Non-pigmented ciliary epithelial cell (primary cell): ENCODE measurements at places on chromosomes 16 and 17.

DNA sequence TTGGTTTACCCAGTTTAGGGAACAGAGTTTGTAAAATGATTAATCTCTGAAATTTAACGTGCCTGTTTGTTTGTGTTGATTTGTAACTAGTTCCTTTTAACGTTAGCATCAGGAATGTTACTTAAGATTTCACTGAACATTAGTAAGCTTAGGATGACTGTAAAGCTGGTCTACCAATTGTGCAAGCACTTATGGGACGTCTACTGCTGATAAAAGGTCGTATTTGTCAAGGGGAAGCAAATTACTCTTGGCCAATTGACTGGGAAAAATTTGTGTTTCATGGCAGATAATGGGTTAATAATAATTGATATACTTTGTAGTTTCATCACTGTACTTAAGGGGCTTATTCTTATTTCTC lies 11.8 kb downstream of the METTL9 start:
- DNase-seq, result no peak

GRCh38 chr17:10271106-10271562 lies 72.7 kb upstream of the GAS7 start:
- no peak for DNase-seq

DNA sequence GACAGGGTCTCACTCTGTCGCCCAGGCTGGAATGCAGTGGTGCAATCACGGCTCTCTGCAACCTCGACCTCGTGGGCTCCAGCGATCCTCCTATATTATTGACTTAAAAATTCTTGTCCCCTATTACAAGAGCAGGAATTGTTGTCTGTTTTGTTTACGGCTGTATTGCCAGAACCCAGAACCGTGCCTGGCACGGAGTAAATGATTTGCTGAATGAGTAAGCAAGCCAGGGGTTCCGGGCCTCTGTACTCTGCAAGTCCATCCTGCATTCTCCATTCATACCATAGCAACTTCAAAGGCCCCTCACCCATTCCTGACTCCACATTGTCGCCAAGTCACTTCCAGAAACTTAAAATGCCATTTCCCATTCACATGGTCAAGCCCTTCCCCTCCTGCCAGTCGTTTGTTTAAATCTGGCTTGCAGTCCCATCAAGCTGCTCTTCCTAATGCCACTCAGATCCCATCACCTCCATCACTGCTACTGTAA lies 6.9 kb downstream of the ADCY9 start:
- no peak for DNase-seq

- DNase-seq, result no peak
Measured at GRCh38 chr17:32903774-32904673, 23.9 kb upstream of the TMEM98 start.

DNA sequence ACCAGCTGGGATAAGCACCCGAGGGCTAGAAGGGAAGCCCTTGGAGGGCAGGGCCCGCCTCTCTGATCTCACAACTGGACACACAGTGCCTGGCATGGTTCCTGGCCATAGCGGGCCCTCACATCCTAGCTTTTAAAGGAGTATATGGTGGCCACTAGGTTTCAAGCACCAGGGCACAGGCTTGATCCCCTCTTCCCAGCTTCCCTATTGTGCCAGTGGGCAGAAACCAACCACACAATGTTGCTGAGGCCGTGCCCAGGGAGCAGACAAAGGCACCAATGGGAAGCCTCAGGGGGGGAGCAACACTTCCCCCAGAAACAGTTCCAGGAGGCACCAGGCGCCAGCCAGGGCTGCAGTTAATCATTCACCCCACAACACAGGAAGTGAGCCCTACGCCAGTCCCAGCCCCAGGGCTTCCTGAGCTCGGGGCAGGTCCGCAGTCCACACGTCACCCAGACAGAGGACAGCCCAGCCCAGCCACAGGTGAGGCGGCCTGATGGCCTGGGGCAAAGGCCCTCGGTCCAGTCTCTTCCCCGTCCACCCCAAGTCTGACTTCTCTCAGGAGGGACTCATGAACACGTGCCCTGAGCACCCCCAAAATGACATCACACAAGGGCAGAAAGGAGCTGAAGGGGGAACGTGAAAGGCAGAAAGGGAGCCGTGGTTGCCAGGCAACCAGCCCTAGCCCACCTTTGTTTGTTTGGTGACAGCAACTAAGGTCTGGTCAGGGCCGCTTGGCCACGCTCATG lies 12.8 kb downstream of the SMIM5 start:
- DNase-seq, result no peak

DNA sequence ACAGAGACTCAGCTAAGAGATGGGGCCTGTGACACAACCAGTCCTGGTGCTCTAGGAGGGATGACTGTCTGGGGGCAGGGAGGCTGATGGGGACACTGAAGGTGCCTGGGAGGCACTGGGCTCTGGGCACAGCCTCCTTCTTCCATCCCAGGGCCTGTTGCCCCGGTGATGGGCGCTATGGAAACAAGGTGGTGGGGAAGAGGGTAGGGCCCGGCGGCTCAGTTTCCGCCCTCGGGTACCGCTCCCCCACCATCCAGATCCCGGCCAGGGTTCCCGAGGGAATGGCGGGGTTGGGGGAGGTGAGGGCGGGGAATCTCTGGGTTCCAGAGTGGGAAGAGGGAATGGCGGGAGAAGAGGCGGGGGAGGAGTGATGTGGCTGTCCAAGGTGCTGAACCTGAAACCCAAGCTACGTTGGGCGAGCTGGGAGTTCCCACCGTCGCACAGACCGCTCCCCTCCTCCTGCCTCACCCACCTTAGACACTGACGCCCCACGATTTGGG lies 981 bp downstream of the KCNH4 start:
- no peak for DNase-seq

DNA sequence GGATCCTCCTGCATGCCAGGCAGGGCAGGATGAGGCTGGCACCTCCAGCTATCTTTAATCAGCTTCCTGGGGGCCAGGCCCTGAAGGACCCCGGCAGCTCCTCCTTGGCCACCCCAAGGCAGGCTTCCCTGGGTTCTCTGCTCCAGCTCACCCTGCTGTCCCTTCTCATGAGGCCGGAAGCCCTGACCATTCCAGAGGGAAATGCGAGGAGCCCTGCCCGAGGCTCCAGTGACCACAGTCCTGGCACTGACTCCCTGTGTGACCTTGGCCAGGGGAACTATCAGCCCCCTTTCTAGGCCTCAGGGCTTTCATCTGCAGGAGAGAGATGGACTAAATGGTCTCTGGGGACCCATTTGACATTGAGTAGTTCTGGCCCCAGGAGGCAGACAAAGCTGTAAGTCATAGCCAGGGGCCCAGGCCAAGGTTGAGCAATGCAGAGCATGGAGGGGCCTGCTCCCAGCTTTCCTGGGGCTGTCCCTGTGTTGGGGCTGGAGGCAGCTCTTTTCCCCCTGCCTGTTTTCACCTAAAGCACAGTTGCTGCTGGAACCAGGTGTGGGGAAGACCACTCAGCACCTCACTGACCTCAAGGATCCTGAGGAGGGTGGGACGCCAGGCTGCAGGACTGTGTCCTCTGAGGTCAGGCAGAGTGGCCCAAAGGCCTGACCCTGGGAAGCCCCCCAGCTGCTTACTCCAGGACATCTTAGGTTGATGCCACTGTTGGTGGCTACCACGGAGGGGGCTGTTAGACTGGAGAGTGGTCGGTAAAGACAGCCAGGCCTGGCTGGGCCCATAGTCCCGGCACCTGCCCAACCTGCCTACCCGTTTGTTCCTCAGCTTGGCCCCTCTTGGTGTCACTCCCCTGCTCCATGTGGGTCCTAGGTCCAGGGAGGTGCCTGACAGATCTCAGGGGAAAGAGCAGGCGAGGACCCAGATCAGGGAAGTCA lies 8.1 kb downstream of the KCNH6 start:
- DNase-seq, result no peak

DNA sequence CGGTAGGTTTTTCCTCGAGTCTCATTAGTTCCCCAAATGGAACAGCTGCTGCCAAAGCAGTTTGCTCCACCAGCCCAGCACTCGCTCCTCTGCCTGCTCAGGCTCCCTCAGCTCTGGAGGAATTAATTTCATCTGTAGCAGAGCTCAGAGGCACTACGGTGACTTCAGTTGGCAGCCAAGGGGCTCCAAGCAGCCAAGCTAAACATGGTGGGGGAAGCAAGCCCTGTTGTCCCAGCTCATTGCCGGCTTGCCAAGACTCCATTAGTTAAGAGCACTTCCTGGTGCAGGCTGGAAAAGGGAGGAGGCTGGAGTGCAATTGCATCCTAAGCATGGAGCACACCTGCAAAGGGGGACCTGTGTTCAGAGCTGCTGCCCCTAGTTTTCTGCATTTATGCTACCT lies 78.7 kb upstream of the GPRC5B start:
- no peak for DNase-seq

GRCh38 chr16:66269617-66270332 lies 96.7 kb upstream of the CDH5 start:
- no peak for DNase-seq

DNA sequence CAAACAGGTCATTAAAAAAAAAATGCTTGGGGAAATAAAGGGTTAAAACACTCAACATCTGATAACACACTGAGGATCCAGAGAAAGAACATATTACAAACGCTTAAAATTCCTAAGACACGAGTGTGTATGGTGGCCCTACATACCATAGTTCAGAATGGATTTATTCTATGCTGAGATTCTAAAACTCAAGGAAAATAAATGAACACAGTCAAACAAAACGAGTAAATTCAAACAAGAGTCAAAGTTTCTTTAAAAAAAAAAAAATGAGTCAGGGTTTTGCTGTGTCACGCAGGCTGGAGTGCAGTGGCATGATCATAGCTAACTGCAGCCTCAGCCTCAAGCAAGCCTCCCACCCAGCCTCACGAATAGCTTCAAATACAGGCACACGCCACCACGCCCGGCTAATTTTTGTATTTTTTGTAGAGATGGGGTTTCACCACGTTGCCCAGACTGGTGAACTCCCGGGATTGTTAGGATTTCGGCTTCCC lies 17.4 kb downstream of the CRK start:
- DNase-seq, result peak; percentile 40

- DNase-seq, result no peak
Measured at GRCh38 chr16:49766225-49766624, 89.7 kb downstream of the ZNF423 start.

- DNase-seq, result no peak
Measured at GRCh38 chr16:56700631-56701030, 18.4 kb downstream of the MT1X start.

GRCh38 chr17:68569346-68569745 lies 31.8 kb downstream of the FAM20A start:
- DNase-seq, result no peak

DNA sequence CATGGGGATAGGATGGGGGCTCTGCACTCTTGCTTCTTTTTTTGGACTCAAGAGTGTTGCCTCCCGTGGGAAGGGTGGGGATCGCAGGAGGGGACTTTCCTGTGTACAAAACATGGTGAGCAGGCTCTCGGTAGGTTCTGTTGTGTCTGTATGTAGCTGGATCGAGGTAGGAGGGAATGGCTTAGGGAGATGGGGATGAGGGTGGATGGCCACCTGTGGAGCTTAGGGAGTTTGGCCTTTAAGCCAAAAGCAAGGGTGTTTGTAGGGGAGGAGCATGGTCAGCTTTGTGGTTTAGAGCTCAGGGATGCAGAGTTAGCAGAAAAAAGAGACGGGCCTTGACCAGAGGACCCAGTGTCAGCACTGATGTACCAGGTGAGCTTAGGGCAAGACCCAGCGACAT lies 11.0 kb upstream of the EDC4 start:
- no peak for DNase-seq

DNA sequence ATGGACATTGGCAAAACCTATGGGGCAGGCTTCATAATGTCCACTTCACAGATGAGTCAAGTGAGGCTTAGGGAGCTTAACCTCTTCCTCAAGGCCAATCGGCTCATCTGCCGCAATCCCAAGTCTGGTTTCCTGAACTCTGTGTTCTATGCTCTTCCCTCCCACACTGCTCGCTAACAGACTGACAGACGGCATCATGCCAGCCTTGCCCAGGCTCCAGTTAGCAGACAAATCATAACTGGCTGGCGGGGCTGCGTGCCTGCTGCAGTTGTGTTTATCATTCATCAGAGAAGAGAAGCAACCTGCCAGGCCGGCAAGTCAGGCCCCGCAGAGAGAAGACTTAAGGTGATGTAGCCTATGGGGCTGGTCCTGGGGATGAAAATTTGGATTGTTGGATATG lies 216.2 kb upstream of the ASIC2 start:
- no peak for DNase-seq
